ENCODE measurements at places on chromosomes 3 and 15. TPM values are rescaled to one million over a fixed set of nuclear protein-coding genes. Genes with fewer than 3 reads are reported as not detected.

LRRN1 gene
- 0.58 TPM for total RNA-seq

FSIP1 gene
- 0.58 TPM for total RNA-seq

TMEM207 gene
- not detected for total RNA-seq

KY gene
- not detected for total RNA-seq

ITIH3 gene
- not detected for total RNA-seq

UTS2B gene
- not detected for total RNA-seq

- no peaks in the 10 kb centered on the region for H3K36me3 ChIP-seq
- no peaks in the 10 kb centered on the region for H3K4me1 ChIP-seq
Measured at GRCh38 chr15:32838338-32838737, 120.5 kb downstream of the GREM1 start.

DNA sequence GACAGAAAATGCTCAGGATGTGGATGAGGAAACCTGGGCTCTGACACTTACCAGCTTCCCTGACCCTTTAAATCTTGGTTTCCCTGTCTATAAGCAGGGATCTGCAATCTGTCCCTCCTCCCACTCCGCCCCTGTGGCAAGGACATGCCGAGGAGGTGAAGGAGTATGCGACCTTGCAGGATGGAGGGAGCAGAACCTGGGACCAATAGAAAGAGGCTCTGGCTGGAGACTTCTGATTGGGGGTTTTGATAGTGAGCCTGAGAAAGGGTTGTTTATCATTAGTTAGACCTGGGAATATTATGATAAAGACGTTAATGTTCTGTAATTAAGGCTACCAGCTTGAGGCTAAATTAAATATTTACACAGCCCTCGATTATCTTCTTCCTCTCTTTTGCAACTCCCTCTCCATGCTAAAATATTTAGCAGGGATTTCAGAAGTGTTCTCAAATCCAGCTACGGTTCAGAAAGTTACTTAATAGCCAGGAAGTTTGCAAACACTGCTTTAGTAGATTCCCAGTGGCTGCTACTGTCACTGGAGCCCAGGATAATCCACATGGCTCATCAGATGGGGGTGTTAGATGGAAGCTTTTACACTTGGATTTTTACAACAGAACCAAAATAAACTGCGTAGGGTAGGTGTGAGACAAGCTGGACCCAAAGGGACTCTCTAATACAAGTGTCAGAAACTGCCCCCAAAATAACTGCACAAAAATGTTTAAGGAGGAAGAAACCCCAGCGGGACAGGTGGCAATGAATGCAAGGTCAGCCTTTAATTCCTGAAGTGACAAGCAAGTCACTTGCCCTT lies 9.2 kb upstream of the PAQR5 start:
- no peak overlapping the region for H3K27ac ChIP-seq
- H3K27me3 ChIP-seq = no peaks in the 10 kb centered on the region
- no peaks in the 10 kb centered on the region for H3K36me3 ChIP-seq
- H3K4me1 ChIP-seq = no peaks in the 10 kb centered on the region
- DNase-seq = no peak

GRCh38 chr15:87874896-87875711 lies 381.4 kb downstream of the NTRK3 start:
- DNase-seq = no peak
- no peaks in the 10 kb centered on the region for H3K4me1 ChIP-seq
- no peak overlapping the region for H3K4me3 ChIP-seq
- H3K27me3 ChIP-seq = no peaks in the 10 kb centered on the region
- H3K27ac ChIP-seq = no peak overlapping the region
- H3K36me3 ChIP-seq = no peaks in the 10 kb centered on the region

- no peak for DNase-seq
- peak overlapping the region; percentile 54 for H3K27ac ChIP-seq
- H3K36me3 ChIP-seq = no peaks in the 10 kb centered on the region
- no peak overlapping the region for H3K4me3 ChIP-seq
- H3K4me1 ChIP-seq = peaks cover 67% of the 10 kb centered on the region
Measured at GRCh38 chr3:18778094-18778493, 353.0 kb upstream of the SATB1 start.

DNA sequence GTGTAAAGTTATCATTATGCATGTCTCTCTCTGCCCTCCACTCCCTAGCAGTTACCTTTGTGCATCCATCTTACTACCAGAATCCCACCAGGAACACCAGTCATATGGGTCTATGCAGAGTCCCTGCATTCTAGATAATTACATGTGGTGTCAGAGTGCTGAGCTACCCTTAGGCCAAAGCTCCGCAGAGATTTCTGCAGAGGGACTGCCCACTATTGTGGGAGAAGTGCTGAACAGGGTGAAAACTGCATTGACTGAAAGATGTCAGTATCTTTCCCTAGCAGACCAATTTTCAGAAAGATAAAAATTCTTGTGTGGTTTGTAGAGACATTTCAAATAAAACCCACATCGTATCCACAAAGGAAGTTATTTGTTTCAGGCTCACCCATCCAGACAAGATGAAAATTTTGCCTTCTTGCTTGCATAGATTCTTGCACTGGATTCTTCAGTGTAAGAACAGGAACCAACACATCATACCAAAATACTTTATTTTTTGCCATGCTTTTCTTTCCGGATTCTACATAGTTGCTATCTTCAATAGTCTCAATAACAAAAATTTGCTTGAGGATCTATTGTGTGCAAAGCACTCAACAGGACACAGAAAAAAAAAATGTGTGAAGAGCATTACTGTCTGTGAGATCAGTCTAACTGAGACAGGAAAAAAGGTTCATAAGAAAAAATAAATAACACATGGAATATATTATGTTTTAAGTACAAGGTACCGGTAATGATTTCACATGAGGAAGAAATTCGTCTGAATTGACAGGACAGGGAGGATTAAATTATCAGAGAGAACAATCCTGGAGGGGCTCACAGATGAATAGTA lies 32.0 kb upstream of the CCDC80 start:
- peak overlapping the region; percentile 11 for H3K4me3 ChIP-seq
- H3K27ac ChIP-seq = peak overlapping the region; percentile 18
- DNase-seq = no peak
- no peaks in the 10 kb centered on the region for H3K36me3 ChIP-seq
- peaks cover 66% of the 10 kb centered on the region for H3K4me1 ChIP-seq

GRCh38 chr3:197527569-197527968 lies 28.2 kb downstream of the BDH1 start:
- H3K27me3 ChIP-seq = no peaks in the 10 kb centered on the region
- H3K36me3 ChIP-seq = peaks cover 16% of the 10 kb centered on the region
- no peak for DNase-seq

All from activated T-cell treated with anti-CD3 and anti-CD28 coated beads, Interleukin-2, amount 50 U/mL, for 72 hours (primary cell).